MG63 (cell line): ENCODE measurements at places on chromosomes 4 and X. TPM values are rescaled to one million over a fixed set of nuclear protein-coding genes. Genes with fewer than 3 reads are reported as not detected.
A peak's percentile ranks its signal among the peaks of the same experiment; 100 is the strongest.

GRCh38 chr4:15362541-15362940 is 65.3 kb upstream of the C1QTNF7 start:
- no peak for DNase-seq

- DNase-seq, result no peak
Measured at GRCh38 chr4:14934704-14935390, 67.4 kb upstream of the CPEB2 start.

DNA sequence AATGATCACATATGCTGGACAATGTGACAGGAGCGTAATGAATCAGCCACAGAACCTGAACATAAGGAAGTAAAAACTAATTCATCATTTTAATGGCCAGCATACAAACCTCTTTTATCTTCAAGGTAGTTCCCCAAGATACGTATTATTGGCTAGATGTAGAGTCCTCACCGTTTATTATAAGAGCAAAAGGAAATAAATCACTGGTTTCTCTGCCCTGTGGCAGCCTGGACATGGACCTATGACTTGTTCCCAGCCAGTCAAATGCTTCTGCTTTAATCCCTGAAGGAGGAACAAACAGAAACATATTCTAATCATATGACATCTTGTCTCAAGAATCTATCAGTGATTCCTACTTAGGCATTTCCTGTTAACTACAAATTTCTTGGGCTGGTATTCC is 86.8 kb upstream of the FAM241A start:
- DNase-seq, result no peak

DNA sequence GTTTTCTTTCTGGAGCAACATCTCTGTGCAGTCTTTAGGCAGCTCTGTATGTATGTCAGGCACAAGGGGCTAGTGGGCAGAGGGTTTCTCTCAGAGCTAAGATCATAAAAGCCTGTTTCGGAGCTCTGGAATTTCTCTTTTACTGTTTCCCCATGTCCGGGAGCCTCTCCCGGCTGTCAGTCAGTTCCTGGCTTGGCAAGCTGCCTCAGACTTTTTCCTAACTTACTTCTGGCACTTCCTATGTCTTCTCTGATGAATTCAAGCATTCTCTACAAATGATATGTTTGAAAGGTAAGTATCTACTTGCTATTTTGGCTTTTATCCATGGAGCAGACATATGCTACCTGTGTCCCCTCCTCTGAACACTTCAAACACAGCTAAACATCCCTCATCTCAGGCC is 129.3 kb upstream of the PGRMC2 start:
- DNase-seq, result no peak

GRCh38 chr4:119598521-119598920 is 30.1 kb downstream of the PDE5A start:
- DNase-seq, result no peak

GRCh38 chr4:138162259-138162658 is 79.9 kb downstream of the SLC7A11 start:
- DNase-seq, result no peak

GRCh38 chrX:31132821-31133241 is 61.0 kb upstream of the FTHL17 start:
- DNase-seq, result no peak

DNA sequence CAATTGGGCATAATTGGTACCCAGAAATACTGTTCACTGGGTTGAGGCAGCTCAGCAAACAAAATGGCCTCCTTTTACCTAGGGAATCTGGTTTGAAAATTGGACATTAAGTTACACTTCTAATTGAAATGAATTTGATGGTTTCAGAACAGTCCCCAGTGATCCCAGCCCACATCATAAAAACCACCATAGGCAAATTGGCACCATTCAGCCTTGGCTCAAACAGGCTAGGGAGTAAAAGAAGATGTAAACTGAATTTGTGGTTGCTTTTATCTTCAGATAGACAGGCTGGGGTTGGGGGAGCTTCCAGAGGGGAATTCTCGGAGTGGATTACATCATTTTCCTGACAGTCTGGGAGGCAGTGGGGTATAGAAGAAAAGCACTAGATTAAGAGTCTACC is 576.5 kb downstream of the MID1IP1 start:
- no peak for DNase-seq

- DNase-seq, result peak; percentile 2
Measured at GRCh38 chrX:57156397-57157049, 19.3 kb upstream of the SPIN2A start.

- DNase-seq, result peak; percentile 12
Measured at GRCh38 chr4:148376151-148376550, 66.1 kb downstream of the NR3C2 start.

DNA sequence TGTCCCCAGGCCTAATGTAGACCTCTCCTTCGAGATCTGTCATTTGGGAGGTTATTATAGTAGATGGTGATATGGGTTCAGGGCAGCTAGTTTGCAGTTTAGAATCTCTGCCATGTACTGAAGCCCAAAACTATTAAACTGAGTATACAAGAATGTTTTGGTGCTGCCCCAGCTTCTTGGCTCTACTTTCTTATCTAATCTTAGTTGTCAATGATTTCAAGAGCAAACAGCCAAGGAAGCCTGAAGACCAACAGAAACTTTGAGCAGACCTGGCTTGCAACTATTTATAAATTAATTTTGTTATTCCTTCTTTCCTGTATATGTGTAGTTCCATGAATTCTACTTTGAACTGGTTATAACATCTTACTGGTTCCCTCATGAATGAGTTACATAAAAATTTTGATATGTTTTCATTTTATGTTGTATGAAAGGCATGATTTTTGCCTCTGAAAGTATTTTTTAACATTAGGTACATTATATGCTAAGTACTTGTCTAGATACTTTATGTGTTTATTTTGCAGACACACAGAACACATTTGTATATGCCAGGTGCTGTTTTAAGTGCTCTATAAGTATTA is 2.0 kb upstream of the MGST2 start:
- DNase-seq, result no peak

- no peak for DNase-seq
Measured at GRCh38 chr4:173288698-173289352, 45.3 kb downstream of the HMGB2 start.

- DNase-seq, result no peak
Measured at GRCh38 chrX:10423716-10424115, 196.7 kb downstream of the MID1 start.

- DNase-seq, result peak; percentile 4
Measured at GRCh38 chr4:165489786-165490185, 111.0 kb downstream of the CPE start.

DNA sequence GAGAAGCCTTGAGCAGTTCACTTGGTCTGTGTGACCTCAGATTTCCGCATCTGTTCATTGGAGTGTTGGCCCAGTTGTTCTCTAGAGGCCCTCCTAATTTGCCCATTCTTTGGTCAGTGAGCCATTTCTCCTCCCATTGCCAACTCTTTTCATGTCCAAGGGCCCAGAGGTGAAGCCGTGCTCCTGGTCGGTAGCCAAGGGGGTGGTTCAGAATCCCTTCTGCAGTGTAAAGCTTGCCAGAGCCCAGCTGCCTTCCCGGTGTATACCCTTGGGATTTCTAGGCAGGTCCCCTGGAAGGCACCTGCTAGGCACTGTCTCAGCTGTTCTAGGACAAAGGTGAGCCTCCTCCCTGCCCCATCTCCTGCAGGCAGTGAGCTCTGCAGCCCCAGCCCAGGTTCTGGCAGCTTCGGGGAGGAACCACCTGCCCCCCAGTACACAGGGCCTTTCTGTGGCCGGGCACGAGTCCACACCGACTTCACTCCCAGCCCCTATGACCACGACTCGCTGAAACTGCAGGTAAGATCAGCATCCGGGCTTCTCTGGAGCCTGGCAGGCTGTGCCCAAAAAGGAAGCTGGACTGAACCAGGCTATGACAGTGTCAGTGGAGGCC is 12.3 kb downstream of the SASH3 start:
- DNase-seq, result no peak

DNA sequence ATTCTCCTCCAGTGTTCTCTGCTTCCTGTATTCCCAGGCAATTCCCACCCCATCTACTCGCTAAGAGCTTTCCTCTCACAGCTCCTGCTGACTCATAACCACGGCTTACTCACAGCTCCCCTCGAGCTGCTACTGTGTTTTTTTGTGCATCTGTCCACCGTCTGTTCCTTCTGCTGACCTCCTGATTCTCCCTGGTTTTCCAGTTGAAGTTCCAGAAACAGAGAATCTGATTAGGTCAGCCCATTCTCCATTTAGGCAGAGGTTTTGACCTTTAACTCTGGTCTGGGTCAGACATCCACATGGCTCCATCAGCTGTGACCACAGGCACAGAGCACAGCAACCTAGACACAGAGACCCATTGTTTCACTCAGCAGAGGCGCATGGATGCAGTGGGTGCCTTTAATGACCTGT is 5.5 kb upstream of the SMIM20 start:
- peak; percentile 77 for DNase-seq

DNA sequence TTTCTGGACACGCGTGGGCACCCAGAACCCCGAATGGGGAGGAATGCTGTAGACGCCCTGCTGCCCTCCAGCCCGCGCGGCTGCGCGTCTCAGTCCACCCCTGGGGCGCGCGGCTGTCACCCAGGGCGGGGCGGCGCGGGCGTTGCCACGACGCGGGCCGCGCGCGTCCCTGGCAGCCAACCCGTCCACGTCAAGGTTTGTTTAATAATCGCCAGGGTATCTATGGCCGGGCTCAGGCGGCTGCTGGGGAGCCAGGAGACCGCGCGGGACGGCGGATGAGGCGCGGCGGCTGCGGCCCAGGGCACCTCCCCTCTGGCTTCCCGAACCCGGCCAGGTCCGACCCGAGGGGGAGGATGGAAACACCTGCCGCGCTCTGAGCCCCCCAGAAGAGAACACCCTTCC is at the start of gene SPATA18:
Gene SPATA18 (plus strand): TSS at position 92 of the 402 bp plus-strand sequence. CDS start 401 bp downstream, outside the sequence.
- DNase-seq, result peak; percentile 55

- no peak for DNase-seq
Measured at GRCh38 chrX:10939424-10939823, 171.7 kb upstream of the HCCS start.

DNA sequence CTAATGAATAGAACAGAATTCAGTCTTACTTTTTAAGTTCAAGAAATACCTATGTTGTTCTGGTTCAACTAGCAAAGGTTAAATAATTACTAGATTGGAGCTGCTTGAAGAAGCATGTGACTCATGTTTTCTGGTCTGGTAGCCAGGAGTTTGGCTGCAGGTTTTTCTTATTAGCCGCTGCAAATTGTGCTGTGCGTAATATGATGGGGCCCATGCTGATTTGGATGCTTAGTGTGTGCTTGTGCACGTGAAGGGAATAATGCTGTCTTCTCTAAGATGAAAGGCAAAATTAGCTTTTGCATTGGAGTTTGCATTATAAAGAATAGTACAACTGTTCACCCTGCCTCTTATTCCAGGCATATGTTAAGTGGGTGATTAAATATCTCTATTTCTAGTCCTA is 219.6 kb downstream of the SNCA start:
- DNase-seq, result no peak

DNA sequence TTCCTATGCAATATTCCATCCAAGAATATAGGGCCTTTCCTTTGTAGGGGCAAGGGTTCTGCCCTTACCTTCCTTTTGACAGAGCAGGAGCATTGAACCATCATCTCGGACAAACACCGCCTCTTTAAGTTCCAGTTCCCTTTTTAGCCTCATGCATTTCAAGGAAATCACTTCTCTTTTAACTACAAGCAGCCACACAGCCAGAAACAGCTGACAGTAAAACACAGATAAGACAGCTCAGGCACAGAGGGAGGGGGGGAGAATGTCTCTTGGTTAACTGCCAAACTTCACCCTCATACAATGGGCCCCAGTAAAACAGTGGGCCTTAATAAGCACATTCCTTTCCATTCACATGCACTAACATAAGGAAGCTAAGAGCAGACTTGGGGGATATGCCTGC is 648.3 kb downstream of the GABRG1 start:
- DNase-seq, result no peak

GRCh38 chr4:37244583-37245390 is at the start of gene NWD2:
NWD2 (plus strand) TSS chr4:37244743; CDS start chr4:37245068, 325 bp downstream.
- peak; percentile 8 for DNase-seq

- no peak for DNase-seq
Measured at GRCh38 chr4:90184560-90184959, 57.4 kb downstream of the CCSER1 start.

DNA sequence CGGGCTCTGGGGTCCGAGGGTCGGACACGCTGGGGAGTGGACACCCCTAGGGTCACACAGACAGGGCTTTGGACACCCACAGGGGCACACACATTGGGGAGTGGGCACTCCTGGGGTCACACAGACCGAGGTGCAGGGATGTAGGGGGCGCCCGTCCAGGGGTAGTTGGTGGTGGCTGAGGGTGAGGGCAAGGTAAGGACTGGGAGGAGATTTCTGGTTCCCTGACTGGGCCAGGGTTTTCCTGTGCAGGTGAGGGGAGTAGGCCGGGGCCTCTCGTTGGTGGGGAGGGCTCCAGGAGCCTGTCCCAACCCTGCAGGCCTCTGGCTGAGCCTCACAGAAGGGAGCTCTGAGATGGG is 21.9 kb upstream of the WDR45 start:
- DNase-seq, result no peak

DNA sequence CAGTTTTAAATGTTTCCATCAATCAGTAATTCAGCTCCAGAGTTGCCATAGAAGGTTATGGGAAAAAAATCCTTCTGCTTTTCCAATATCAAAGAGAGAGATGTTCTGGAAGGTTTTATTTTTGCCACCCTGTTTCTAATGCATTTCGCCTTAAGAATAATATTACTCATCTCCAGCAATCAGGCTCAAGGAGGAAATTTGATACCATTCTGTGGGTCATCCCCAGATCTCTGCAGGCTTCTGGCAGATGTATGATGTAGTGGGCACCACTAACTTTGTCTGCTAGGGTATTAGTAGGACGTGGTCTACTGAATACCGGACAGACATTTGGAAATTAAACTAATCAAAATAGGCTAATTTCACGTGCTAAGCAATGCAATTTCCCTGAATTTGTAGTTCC is 645.4 kb upstream of the TENM3 start:
- peak; percentile 31 for DNase-seq

- DNase-seq, result no peak
Measured at GRCh38 chrX:134847133-134847532, 143.7 kb upstream of the SMIM10 start.

DNA sequence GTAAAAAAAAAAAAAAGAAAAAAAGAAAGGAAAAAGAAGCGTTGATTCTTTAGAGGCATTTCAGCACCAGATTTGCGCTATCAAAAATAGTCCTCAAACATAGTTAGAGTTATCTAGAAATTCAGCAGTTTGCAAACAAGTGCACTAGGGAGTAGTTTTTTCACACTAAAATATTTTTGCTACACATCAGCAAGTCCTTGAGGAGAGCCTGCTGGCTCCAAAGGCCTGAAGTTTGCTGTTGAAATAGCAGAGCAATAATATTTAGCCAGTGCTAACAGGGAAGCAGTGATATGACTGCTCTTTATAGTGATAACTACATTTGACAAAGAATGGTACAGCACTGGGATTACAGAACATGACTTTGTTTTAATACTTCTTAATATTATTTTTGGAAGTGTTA is 472.2 kb downstream of the PCDH7 start:
- DNase-seq, result no peak

Gene PHEX
- 0.05 and 0.20 TPM in 2 replicates for total RNA-seq

Gene ZFX
- 5.9 and 9.5 TPM in 2 replicates for total RNA-seq

Gene CT45A3
- total RNA-seq, result not detected in 2 replicates

Gene UGT2B7
- total RNA-seq, result not detected in 2 replicates

Gene C4orf36
- total RNA-seq, result 0.32 and 0.49 TPM in 2 replicates

Gene TIGD4
- total RNA-seq, result 0.07 and 0.15 TPM in 2 replicates

Gene STAP1
- total RNA-seq, result not detected in 2 replicates

Gene MGST2
- 2.3 and 10.5 TPM in 2 replicates for total RNA-seq

Gene VGLL1
- not detected in 2 replicates for total RNA-seq

Gene WDR17
- 0.23 and 5.8 TPM in 2 replicates for total RNA-seq

Gene MAGEB1
- total RNA-seq, result not detected in 2 replicates

Gene MAGEA11
- total RNA-seq, result not detected in 2 replicates

Gene NLGN3
- 0.07 and 0.10 TPM in 2 replicates for total RNA-seq
